ENCODE measurements at places on chromosomes 16 and 17.

DNA sequence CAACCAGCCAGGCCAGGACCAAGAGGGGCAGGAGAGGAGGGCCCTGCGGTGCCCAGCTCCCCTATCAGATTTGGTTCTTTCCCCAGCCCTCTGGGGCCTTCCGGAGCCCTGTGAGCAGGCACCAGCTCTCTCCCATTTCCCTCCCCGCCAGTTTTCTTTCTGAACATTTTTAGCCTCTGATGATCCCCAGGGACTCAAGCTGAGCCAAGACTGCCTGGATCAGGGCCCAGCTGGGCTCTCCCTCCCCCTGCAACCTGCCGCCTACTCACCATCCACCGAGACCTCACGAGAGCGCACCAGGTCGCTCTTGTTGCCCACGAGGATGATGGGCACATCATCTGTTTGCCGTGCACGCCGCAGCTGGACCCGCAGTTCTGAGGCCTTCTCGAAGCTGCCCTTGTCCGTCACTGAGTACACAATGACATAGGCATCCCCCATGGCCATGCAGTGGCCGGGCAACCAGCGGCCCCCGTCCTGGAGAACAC, 2.0 kb downstream of the RRAD start:
- DNase-seq: peak; percentile 82

DNA sequence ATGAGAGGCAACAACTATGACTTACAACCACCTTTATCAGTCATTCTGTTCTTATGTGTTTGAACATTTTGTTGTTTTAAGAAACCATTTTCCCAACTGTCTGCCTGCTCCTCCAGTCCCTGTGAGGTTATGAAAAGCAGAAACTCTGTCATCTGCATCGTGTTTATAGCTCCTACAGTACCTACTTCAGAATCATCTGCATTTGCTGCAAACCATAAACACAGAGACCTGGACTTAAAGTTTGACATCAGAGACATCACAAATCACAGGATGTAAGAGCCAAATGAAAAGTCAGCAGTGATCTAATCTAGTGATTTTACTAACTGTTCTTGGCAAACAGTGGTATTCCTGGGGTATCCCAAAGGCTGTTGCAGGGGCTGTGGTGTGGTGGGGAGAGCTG, 55.2 kb downstream of the CDH11 start:
- no peak for DNase-seq

DNA sequence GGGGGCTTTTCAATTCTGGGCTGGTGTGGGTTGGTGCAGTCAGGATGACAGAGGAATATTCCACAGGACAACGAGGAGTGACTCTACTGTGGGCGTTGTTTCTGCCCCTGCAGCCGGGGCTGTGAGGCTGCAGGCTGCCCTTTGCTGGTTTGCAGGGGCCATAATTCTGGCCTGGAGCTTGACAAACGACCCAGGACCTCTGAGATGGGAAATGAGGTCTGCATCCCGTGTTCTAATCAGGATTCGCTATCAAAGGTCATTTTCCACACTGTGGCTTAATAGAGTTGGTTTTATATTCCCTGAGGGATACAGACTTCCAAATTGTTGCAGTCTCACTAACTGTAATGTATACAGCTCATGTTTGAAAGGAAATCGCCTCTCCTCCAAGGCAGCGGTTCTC, 180.9 kb downstream of the RPTOR start:
- no peak for DNase-seq

GRCh38 chr16:87165151-87165550, 152.0 kb downstream of the C16orf95 start:
- no peak for DNase-seq

DNA sequence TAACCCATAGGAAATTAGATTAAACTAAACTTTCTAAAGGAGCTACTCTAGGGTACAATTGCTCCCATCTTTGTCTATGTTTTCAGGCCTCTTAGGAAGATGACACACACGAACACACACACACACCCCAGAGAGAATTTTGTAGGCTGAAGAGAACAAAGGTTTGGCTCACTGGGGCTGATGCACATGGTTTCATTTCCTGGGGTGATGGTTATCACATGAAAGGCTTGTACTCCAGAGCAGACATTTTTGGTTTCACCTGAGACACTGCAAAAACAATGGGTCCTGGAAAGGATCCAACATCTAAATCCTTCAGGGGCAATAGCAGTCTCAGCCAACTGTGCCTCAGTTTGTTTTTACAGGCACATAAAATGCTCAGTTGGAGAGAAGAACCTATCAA, 62.8 kb downstream of the GRB7 start:
- no peak for DNase-seq

DNA sequence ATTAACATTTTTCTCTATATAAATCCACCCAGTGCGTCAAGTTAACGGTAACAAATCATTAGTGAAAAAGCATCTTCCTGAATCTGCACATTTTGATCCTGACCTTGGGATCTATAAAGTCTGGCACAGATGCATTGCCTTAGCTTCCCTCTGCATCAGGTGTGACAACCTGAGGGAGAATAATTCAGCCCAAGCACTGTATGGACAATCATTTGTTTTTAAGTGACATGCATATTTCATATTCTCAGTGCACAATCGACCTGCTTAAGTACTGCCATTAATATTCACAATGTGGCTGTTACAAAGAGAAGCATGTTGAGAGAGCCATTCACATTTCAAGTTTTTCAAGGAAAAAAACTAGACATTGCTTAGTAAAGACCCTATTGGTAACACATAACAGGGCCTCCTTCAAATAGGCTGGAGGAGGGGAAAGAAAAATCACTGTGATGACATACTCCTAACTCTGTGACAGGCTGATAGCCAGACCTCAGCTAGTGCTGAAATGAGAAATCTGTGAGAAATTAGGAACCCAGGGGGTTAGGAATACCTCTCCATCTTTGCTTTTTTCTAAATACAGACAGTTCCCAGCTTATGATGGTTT, 505.3 kb upstream of the CDH5 start:
- DNase-seq: no peak
